ENCODE measurements at places on chromosomes 5 and 9. TPM values are rescaled to one million over a fixed set of nuclear protein-coding genes. Genes with fewer than 3 reads are reported as not detected.

Gene ORM2
- total RNA-seq = not detected

Gene GCNT4
- total RNA-seq = 5.5 TPM

DNA sequence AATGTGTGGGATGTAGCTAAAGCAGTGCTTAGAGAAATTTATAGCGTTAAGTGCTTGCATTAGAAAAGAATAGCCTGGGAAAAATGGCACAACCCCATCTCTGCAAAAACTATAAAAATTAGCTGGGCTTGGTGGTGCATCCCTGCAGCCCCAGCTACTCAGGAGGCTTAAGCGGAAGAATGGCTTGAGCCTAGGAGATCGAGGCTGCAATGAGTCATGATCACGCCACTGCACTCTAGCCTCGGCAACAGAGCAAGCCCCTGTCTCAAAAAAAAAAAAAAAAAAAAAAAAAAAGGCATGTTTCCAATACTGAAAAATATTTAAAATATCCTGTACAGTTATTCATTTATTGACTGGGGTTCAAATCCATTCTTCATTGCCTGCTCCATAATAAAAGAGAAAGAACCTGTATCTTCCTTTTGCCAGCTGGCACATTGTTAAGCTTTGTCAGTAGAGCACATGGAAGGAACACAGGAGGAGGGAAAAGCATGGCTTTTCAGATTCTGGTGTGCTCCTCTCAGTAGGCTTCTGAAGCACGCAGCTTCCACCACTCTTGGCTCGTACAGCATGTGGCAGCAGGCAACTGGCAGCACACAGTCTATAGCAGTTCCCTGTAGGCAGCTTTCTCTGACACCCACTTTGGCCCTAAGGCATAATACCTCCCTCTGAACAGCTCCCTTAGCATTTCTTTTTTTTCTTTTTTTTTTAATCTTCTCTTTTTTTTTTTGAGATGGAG lies 73.5 kb downstream of the TRIM36 start:
- DNase-seq = no peak

- peak; percentile 95 for DNase-seq
These were observed at the start of gene FXN for GRCh38 chr9:69035438-69036308. Gene FXN, plus strand, starts transcription at chr9:69035752. Its CDS starts 31 bp downstream, at chr9:69035783.

GRCh38 chr5:144267961-144268513 lies 97.4 kb downstream of the KCTD16 start:
- no peak for DNase-seq

- DNase-seq = no peak
These were observed 96.8 kb downstream of the ANKRD18B start for GRCh38 chr9:33620738-33621439.

DNA sequence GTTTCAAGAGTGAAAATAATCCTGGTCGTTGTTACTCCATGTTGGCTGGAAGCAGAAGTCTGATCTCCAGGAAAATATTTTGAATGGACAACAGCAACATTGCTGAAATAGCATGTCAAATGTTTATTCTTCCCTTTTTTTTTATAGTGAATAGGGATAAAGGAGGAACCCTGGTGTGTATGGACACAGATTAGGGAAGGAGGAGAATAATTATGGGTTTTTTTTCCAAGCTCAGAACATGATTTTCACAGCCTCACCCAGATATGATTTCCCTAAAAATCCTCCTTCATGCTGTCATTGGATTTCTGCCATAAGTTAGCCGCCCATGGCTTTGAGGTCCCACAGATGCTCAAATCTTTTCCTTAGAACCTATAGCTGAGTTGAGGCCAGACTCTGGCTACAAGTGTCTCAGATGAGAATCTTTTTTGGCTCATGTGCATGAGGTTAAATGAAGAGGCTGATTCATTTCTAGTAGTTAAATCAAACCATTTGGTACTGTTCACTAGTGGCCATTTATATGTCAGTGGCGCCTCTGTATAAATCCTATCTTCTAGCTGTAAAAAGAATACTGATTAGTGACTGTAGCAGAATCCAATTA lies 65.5 kb upstream of the LIFR start:
- no peak for DNase-seq

GRCh38 chr5:95439801-95440493 lies 48.8 kb downstream of the FAM81B start:
- no peak for DNase-seq

Gene PLAC8L1
- 0.43 TPM for total RNA-seq

DNA sequence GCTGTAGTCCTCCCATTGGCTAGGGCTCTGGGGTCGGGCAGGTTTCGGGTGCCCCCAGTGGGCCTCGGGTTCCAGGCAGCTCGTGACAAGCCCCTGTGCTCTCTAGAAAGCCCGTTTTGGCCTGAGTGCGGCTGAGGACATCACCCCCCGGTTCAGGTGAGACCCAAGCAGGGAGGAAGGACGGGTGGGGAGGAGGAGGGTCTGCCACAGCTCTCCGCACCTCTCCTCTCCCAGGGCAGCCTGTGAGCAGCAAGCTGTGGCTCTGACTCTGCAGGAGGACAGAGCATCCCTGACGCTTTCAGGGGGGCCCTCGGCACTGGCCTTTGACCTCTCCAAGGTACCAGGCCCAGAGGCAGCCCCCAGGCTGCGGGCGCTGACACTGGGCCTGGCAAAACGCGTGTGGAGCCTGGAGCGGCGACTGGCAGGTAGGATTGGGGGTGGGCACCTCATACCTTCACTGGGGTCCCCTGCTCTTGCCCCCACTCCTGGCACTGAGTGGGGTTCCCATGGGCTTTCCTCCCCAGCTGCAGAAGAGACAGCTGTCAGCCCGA lies 672 bp downstream of the PAXX start:
- no peak for DNase-seq

Gene PCDHA5
- 0.14 TPM for total RNA-seq

DNA sequence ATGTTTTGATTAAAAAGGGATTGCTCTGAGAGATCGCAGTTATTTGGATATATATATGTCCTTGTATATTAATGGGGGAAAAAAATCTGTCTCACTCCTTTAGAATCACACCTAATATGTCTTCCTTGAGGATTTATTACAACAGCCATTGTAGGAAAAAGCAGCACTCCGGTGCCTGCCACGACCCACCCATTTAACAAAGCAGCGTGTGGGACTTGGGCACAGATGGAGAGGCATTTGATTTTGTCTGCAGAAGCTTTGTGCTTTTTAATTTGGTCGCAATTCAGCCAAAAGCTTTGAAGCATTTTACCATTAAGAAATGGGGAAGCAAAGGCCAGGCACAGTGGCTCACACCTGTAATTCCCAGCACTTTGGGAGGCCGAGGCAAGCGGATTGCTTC lies 159.2 kb downstream of the SMARCA2 start:
- DNase-seq = no peak

Measured in posterior vena cava (tissue), 2 donors.